ENCODE measurements at places on chromosomes 5 and 9.
A peak's percentile ranks its signal among the peaks of the same experiment; 100 is the strongest.

DNA sequence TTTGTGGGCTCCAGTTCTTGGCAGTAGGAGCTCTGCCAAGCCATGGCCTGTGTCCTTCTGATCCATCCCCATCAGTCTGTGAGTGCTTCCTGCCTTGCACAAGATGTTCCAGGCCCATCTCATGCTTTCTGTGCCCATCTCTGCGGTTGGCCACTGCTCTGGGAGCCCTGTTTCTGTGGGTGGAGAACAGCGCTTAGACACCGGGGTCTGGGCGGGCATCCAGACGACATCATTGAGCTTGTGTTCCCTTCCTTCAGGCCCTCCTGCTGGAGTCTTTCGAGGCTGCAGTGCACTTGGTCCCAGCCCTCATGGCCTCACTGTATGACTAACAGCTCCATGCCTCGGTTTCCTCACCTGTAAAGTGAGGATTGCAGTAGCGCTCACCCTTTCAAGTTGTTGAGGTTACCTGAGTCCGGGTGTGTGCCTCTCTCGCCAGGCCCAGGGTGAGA, 14.9 kb upstream of the CARD19 start:
- DNase-seq, result no peak

DNA sequence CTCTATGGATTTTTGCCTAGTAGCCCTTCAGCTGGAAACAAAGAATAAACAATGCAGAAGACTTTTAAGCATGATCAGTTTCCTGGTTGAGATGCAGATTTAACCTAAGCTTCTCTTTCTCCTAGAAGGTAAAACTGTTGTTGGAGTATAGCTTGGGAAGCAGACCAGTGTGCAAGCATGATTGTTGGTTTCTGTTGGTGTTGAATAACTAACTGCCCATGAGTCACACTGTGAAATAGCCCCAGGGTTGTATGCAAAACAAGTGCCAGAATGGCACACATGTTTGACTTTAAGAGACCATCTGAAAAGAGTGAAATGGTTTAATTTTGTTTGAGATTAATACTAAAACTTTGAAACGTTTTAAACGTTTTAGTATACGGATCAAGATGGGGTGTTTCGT, 227.1 kb downstream of the ARHGEF28 start:
- no peak for DNase-seq

DNA sequence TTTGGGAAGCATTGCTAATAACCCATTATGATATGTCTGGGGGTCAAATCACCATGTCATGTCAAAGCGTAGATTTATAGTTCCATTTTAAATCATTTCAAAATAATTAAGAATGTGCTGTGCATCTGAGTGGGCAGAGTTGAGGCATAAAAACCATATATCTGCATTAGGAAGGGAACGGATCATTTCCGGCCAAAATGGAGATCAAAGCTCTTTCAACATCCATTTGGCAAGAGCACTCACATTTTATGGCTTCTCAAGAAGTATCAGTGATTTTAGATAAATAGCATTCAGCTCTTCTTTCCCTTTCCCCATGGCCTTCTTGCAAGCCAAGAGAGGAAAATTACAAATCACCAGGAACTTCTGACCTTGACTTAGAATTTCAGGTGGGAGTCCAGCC, 89.9 kb downstream of the HSPA4 start:
- no peak for DNase-seq

GRCh38 chr5:151338734-151339133, 8.6 kb downstream of the SLC36A2 start:
- no peak for DNase-seq

DNA sequence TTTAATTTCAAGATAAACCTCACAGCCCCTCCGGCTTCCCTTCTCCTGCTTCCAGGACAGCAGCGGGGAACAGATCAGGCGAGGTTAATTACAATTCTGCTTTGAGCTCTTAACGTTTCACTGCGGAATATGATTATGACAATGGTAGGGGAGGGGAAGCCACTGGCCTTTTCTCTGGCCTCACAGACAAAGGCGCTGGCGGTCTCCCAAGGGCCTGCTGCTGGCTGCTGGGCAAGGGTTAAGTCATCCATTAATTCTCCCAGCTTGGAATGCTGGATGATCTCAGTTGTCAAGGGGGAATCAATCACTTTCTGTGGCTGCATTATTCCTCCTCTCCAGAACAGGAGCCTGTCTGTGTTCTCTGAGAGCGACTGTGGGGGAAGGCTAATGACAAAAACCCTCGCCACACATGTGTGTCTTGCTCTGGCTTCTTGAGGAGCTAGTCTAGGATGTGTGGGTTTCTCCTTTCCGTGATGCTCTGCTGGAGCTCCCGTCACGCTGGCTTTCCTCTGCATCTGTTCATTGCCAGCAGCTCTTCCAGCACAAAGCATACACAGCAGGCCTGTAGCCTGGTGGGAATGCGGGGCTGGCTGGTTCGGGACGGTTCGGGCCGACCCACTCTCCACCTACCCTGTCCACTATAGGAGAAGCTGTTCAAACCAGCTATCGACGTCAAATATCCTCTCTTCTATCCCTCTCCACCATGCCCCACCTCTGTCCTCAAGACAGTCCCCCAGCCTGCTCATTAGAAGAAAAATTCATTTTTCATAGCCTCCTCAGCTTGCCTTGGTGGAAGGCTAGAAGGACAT, 82.8 kb downstream of the DCP2 start:
- DNase-seq, result peak; percentile 28

DNA sequence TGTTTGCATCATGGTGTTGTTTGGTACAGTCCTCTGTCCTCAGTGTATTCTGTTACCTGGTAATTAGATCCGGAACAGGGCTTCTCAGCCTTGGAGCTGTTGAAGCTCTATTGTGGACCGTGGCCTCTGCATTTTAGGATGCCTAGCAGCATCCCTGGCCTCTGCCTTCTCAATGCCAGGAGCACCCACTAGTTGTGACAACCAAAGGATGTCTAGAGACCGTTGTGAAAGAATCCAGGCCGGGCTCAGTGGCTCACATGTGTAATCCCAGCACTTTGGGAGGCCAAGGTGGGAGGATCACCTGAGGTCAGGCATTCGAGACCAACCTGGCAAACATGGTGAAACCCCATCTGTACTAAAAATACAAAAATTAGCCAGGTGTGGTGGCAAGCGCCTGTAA, 159.6 kb downstream of the CACNA1B start:
- DNase-seq, result no peak
